Articular chondrocyte of knee joint (primary cell): ENCODE measurements at places on chromosomes 11 and 22. TPM values are rescaled to one million over a fixed set of nuclear protein-coding genes. Genes with fewer than 3 reads are reported as not detected.

The OR52I1 gene
- total RNA-seq: not detected in 2 replicates

The HPX gene
- total RNA-seq: 0.65 and 2.2 TPM in 2 replicates

The KIRREL3 gene
- total RNA-seq: 0.76 and 1.6 TPM in 2 replicates

The SERPING1 gene
- 19.6 and 31.0 TPM in 2 replicates for total RNA-seq
